ENCODE measurements at places on chromosomes 6 and 20. TPM values are rescaled to one million over a fixed set of nuclear protein-coding genes. Genes with fewer than 3 reads are reported as not detected.

Gene HSPA12B
- total RNA-seq = not detected

Gene C6orf15
- total RNA-seq = not detected

Gene BANF2
- total RNA-seq = not detected

Gene CST5
- not detected for total RNA-seq

Gene OPRM1
- total RNA-seq = not detected

Gene ORC3
- 15.9 TPM for total RNA-seq

Gene FAM135A
- total RNA-seq = 7.8 TPM

- H3K4me3 ChIP-seq = no peak overlapping the region
- no peak overlapping the region for H3K27ac ChIP-seq
- no peaks in the 10 kb centered on the region for H3K36me3 ChIP-seq
- no peak for DNase-seq
- no peaks in the 10 kb centered on the region for H3K27me3 ChIP-seq
These were observed 44.2 kb upstream of the EYA2 start for GRCh38 chr20:46850416-46850815.

DNA sequence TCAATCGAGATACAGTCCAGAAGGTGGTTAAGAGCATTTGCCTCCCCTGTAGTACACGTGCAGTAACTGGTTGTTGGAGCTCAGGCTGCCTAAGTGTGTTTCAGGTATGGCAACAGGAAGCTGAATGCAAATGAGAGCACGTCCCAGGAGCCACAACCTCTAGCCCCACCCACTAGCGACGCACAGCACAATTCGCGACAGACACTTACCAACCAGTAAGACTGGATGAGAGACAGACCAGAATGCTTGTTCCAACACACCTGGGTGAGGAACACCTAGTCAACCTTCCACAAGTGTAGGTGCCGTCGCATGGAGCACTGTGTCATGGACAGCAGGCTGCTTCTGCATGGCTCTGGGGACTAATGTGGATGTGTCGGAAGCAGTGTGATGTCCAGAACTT is 7.2 kb upstream of the SERPINB1 start:
- H3K4me3 ChIP-seq = no peak overlapping the region
- peaks cover 36% of the 10 kb centered on the region for H3K4me1 ChIP-seq
- peak; percentile 57 for DNase-seq
- peak overlapping the region; percentile 65 for H3K27ac ChIP-seq
- no peaks in the 10 kb centered on the region for H3K27me3 ChIP-seq

GRCh38 chr20:37749218-37749617 is 55.4 kb downstream of the CTNNBL1 start:
- no peak for DNase-seq
- no peak overlapping the region for H3K27ac ChIP-seq
- H3K27me3 ChIP-seq = no peaks in the 10 kb centered on the region

DNA sequence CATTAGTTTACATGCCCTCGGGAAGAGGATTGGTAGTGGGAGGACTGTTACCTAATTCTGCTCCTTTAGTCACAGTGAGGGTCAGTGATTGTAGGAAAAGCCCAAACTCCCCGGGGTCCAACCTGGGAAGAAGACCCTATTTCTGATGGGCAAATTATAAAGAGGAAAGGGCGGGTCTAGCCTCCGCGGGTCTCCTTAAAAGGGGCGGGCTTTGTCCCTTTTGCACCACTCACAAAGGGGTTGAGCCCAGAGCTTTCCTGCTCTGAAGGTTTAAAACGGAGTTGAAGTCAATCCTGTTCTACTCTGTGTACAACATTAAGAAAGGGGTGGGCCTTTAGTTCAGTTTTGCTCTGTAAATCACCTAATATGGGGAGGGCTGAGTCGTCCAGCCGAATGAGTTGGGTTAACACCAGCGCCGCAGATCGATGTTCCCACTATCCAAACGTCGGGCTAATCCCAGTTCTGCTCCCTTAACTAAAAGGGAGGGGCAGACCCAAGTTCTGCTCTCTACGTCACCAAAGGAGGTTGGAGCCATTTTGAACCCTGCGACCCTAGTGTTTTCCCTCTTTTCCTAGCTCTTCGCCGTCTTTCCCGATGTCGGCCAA is 920 bp upstream of the RNF5 start:
- H3K27me3 ChIP-seq = no peaks in the 10 kb centered on the region
- H3K27ac ChIP-seq = peak overlapping the region; percentile 94
- peak overlapping the region; percentile 82 for H3K4me3 ChIP-seq

- no peaks in the 10 kb centered on the region for H3K4me1 ChIP-seq
- no peak overlapping the region for H3K4me3 ChIP-seq
- H3K27ac ChIP-seq = no peak overlapping the region
- H3K27me3 ChIP-seq = peaks cover 2% of the 10 kb centered on the region
- H3K36me3 ChIP-seq = no peaks in the 10 kb centered on the region
These were observed 44.2 kb downstream of the BMP6 start for GRCh38 chr6:7770111-7770510.

DNA sequence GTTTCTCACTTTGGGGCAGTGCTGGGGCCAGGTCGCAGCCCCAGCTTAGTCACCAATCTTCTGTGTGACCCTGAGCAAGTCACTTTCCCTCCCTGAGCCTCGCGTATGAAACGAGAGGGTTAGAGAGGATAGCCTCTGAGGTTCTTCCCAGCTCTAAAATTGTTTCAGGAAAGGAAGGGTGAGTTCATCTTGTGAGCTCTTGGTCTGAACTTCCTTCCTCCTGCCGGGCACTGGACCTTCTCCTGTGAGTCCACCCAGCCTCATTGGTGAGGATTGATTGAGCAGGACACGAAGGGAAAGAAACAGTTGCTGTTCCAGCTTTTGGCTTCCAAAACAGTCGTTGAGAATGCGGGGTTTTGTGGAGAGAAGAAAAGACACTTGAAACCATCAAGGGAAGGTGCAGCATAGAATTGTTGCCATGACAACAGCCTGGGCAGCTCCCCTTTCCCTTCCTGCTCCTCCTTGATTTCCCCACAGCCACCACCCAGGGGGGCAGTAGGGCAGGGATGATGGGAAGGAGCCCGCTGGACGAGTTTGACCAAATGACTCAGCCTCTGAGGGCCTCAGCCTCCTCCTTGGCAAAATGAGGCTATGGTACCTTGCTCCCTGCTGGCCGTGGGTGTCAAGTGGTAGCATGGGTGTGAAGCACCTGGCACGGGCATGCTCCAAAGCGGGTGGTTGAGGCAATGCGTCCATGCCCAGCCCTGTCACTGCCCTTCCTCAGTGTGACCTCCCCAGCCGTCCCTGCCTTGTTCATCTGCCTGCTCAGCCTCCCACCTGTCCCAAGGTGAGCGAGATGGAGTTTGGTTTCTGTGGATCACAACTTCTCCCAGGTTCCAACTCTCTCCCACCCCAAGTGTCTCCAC is 107.8 kb downstream of the CDC5L start:
- H3K27ac ChIP-seq = no peak overlapping the region
- no peak for DNase-seq
- no peaks in the 10 kb centered on the region for H3K36me3 ChIP-seq
- H3K4me1 ChIP-seq = no peaks in the 10 kb centered on the region
- no peak overlapping the region for H3K4me3 ChIP-seq

GRCh38 chr6:23589811-23590210 is 536.2 kb upstream of the NRSN1 start:
- H3K36me3 ChIP-seq = no peaks in the 10 kb centered on the region
- H3K4me1 ChIP-seq = no peaks in the 10 kb centered on the region
- no peak for DNase-seq
- no peaks in the 10 kb centered on the region for H3K27me3 ChIP-seq
- no peak overlapping the region for H3K4me3 ChIP-seq

DNA sequence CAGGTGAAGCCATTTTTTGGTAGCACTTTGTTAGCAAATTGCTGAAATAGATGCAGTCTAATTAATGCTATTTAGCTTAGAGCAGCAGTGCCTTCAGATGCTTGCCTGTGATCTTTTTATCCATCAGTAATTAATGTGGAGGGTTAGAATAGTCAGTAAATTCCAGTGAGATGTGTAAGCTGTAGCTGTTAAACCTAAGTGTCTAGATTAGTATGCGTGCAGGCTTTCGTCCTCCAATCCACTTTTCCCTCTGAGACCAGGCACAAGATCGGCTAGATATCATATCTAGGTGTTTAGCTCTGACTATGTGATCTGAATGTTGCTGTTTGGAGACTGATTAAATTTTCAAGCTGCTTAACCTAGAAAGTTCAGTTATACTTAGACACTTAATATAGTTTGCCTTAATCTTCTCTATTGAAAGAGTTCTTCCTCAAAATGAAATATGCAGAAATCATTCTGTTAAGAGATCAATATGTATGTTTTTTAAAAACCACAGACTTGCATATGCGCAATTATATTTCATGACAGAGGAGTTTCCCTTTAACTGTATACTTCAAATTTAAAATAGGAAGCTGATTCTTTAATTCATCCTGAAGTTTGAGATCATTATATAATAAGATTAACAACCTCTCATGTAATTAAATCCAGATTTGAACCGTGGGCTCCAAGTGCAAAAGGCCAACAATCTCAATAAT is 41.2 kb downstream of the XRN2 start:
- peaks cover 11% of the 10 kb centered on the region for H3K36me3 ChIP-seq
- H3K27ac ChIP-seq = no peak overlapping the region
- DNase-seq = no peak
- no peak overlapping the region for H3K4me3 ChIP-seq
- no peaks in the 10 kb centered on the region for H3K4me1 ChIP-seq

- H3K4me1 ChIP-seq = no peaks in the 10 kb centered on the region
- H3K27ac ChIP-seq = no peak overlapping the region
- no peaks in the 10 kb centered on the region for H3K27me3 ChIP-seq
- H3K4me3 ChIP-seq = no peak overlapping the region
These were observed 100.3 kb downstream of the ZNF217 start for GRCh38 chr20:53493311-53493857.

DNA sequence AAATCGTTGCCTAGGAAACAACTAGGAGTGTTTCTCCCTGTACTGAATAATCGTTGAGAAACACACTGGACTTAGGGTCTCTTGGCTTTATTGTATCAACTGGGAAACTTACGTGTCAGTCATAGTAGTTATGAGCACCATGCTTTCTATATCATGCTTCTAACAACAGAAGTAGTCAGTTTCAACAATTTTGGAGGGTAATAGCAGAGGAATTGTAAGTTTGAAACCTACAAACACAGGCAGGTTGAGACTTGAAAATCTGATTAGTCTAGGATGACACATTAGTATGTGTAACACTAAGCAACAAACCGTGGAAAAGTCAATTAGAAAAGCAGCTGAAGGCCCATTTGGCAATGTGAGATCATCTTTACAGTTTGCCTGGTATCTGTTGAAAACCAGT is 43.9 kb upstream of the FABP7 start:
- no peaks in the 10 kb centered on the region for H3K4me1 ChIP-seq
- no peak overlapping the region for H3K27ac ChIP-seq
- H3K27me3 ChIP-seq = no peaks in the 10 kb centered on the region
- DNase-seq = no peak
- no peak overlapping the region for H3K4me3 ChIP-seq

DNA sequence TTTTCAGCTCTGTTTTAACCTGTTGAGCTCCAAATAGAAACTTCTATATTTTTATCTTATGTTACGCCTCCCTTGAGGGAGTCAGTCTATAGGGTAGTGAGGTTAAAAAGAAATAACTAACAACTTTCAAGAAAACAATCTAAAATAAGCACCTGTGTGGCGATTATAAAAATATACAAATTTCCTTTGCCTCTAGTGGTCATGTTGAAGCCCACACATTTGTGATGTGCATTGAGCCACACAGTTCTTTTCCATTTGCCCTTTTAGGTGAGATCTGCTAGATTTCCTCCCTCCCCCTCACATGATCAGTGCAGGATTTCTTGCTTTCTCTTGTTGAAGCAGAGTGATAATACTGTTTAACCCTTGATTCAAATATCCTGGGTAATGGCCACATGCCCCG is 84.2 kb downstream of the MYB start:
- no peaks in the 10 kb centered on the region for H3K4me1 ChIP-seq
- H3K27ac ChIP-seq = no peak overlapping the region
- H3K27me3 ChIP-seq = peaks cover 3% of the 10 kb centered on the region
- H3K36me3 ChIP-seq = no peaks in the 10 kb centered on the region

GRCh38 chr6:104585646-104586045 is 274.1 kb downstream of the HACE1 start:
- H3K27ac ChIP-seq = no peak overlapping the region
- no peak overlapping the region for H3K4me3 ChIP-seq
- no peak for DNase-seq
- peaks cover 3% of the 10 kb centered on the region for H3K27me3 ChIP-seq

DNA sequence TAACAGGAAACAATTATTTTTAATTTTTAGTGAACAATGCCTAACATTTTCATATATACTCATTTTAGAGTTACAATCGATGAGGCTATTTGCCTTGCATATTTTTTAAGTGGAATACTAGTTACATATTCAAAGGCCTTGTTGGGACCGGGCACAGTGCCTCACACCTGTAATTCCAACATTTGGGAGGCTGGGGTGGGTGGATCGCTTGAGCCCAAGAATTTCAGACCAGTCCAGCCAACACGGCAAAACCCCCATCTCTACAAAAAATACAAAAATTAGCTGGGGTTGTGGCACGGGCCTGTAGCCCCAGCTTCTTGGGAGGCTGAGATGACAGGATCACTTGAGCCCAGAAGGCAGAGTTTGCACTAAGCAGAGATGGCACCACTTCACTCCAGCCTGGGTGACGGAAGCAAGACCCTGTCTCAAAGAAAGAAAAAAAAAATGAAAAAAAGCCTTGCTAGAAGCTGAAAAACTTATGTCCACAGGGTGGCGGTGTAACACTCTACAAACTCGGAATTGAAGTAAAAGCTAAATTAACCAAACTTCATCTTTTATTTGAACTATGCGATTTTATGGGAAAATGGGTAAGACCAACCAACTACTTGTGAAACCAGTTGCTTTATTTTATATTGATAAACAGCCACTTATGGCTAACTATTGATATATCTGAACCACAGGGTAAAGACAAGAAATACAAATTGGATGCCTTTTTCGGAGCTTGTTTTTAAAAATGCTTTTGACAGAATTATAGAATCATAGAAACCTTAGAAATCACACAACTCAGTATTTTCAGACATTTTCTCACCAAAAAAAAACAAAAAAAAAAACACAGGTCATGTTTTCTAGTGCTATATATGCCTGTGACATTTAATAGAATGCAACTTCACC is 24.1 kb upstream of the ROS1 start:
- H3K27me3 ChIP-seq = peaks cover 3% of the 10 kb centered on the region

DNA sequence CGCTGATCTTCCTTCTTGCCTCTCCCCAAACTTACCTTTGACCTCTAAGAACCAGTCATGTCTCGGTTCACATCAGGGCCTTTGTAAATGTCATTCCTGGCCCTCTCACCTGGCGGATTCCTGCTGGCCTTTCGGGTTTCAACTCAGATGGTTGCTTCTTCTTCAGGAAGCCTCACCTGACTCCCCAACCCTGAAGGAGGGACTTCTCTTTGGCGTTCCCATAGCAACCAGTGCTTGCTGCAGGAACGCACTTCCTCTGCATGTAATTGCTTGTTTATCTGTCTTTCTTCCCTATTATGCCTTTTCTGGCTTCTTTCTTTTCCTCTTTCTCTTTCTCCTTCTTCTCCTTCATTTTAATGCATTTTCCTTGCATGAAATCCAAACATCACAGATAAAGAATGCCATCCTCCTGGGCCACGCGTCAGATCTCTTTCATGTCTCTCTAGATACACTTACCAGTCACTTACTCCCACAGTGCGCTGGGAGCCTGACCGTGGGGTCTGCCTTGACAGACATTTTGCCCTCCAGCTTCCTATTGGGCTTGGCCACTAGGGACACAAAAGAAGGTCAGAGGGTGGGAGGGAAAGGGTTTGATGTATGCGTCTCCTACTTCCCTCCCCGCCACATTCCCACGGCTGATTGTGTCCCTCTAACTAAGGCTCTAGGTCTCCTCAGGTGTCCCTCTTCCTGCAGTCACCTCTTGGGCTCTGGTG is 295.7 kb upstream of the TSHZ2 start:
- no peaks in the 10 kb centered on the region for H3K27me3 ChIP-seq
- no peaks in the 10 kb centered on the region for H3K36me3 ChIP-seq
- H3K4me1 ChIP-seq = no peaks in the 10 kb centered on the region
- no peak overlapping the region for H3K27ac ChIP-seq
- no peak overlapping the region for H3K4me3 ChIP-seq

- no peak overlapping the region for H3K27ac ChIP-seq
- H3K36me3 ChIP-seq = no peaks in the 10 kb centered on the region
- H3K4me3 ChIP-seq = no peak overlapping the region
- H3K4me1 ChIP-seq = no peaks in the 10 kb centered on the region
These were observed 7.6 kb downstream of the SPATS1 start for GRCh38 chr6:44349904-44350649.
